ENCODE measurements at places on chromosomes 2 and 18. TPM values are rescaled to one million over a fixed set of nuclear protein-coding genes. Genes with fewer than 3 reads are reported as not detected.

- no peak for DNase-seq
- no peaks in the 10 kb centered on the region for H3K36me3 ChIP-seq
- no peaks in the 10 kb centered on the region for H3K4me1 ChIP-seq
- H3K4me3 ChIP-seq = no peak overlapping the region
Measured at GRCh38 chr18:6139007-6139406, 243.7 kb upstream of the TMEM200C start.

GRCh38 chr2:173966274-173967098 lies 1.3 kb upstream of the SP3 start:
- H3K36me3 ChIP-seq = no peaks in the 10 kb centered on the region
- DNase-seq = no peak
- H3K4me3 ChIP-seq = peak overlapping the region; percentile 86
- no peaks in the 10 kb centered on the region for H3K4me1 ChIP-seq

- no peaks in the 10 kb centered on the region for H3K4me1 ChIP-seq
- H3K27ac ChIP-seq = no peak overlapping the region
- no peaks in the 10 kb centered on the region for H3K27me3 ChIP-seq
- no peaks in the 10 kb centered on the region for H3K36me3 ChIP-seq
Measured at GRCh38 chr2:70498054-70498453, 55.6 kb downstream of the TGFA start.

Gene HOXD12
- total RNA-seq = not detected

DNA sequence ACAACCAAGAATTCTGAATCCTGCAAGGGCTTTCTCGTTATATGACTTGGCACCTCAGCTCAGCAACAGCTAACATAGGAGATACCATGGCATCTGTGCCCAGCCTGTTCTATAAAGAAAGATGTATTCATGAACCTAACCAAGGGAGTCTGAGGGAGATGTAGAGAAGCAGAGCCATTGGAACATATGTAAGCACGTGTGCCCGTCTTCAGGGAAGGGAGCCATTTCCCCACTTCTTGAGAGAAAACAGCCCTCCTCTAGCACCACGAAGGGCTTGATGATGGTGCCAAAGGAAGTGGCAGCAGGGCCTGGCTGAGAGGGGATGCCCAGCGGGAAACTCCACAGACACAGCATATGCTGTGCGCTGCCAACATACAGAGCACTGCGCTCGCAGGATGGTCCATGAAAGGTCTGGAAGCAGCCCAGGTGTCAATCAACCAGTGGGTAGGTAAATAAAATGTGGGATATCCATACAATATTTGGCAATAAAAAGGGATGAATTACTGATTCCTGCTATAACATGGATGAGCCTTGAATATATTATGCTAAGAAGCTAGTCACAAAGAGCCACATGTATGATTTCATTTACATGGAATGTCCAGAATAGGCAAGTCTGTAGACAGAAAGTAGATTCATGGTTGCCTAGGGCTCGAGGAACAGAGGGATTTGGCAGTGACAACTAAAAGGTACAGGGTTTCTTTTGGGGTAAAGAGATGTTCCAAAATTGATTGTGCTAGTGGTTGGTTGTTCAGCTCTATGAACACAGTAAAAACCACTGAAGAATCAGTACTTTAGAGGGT lies 16.1 kb downstream of the TMEM247 start:
- no peak overlapping the region for H3K4me3 ChIP-seq
- H3K36me3 ChIP-seq = no peaks in the 10 kb centered on the region
- DNase-seq = no peak
- H3K27ac ChIP-seq = no peak overlapping the region

DNA sequence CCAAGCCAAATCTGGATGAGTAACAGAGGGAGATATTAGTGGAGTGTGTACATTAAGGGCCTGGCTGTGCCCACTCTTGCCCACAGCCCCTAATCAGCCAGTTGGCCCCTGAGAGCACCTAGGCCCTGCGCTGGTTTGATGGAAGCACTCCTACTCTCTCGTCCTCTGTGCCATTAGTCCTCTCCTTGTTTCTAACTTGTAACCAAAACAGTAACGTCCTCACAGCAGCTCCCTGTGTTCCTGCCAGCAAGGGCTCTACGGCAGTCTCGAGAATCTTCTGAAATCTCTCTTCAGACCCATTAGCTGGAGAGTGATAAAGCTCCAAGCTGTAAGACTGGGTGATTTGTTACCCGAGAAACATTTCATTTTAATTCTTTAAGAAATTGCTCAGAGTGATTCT lies 76.1 kb downstream of the LRRC30 start:
- DNase-seq = no peak
- no peaks in the 10 kb centered on the region for H3K4me1 ChIP-seq
- H3K27ac ChIP-seq = no peak overlapping the region

GRCh38 chr2:123566291-123566946 lies 458.7 kb upstream of the CNTNAP5 start:
- no peaks in the 10 kb centered on the region for H3K4me1 ChIP-seq
- no peak overlapping the region for H3K27ac ChIP-seq
- H3K36me3 ChIP-seq = no peaks in the 10 kb centered on the region
- no peak overlapping the region for H3K4me3 ChIP-seq

DNA sequence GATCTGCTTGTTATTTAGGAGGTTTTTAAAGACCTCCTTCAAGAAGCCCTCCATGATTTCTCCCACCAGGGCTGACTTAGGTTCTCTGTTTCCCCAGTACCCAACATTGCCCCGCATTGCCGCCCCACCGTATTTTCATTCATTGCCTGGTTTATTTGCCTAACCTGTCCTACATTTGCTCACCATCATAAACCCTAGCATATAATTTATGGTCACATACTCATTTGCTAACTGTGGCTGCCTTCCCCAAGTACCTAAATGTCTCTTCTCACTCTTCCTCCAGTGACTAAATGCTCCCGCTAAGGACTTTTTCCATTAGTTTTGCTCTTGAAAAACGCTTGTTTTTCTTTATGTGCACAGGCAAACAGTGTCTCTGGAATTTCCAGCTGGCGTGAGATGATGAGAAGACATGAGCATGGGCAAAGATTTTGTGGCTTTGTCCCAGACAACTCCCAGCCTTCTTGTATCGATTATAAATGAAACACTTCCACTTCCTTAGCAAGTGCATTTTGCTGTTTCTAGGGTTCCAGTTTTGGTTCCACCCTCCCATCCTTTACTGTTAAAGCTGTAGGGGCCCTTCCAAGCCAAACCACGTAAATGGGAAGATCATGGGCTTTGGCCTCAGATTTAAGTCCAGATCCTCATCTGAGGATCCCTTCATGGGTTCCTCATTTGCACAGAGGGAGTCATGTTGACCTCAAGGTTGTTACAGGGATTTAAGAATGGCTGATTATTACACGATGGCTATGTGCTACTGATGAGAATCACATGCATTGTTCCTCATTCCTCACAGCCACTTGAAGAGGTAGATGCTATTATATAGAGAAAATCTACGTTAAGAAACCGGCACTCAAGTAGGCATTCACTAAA lies 21.0 kb upstream of the ARMC9 start:
- H3K27ac ChIP-seq = no peak overlapping the region
- peaks cover 3% of the 10 kb centered on the region for H3K36me3 ChIP-seq
- H3K27me3 ChIP-seq = no peaks in the 10 kb centered on the region
- H3K4me3 ChIP-seq = no peak overlapping the region
- no peaks in the 10 kb centered on the region for H3K4me1 ChIP-seq
- DNase-seq = no peak

DNA sequence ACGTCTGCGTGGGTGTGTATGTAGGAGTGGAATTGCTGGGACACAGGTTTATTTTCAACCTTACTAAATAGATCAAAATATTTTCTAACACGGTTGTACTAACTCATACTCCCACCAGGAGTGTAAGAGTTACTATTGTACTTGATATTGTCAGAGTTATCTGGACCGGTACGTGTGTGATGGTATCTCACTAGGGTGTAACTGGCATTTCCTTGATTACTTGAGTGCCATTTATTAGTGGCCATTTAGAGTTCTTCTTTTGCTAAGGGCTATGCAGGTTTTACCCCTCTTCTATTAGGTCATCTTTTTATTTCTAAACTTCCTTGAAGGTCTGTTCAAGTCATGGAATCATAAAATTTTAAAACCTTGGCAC lies 33.5 kb downstream of the CENPO start:
- DNase-seq = no peak
- no peaks in the 10 kb centered on the region for H3K27me3 ChIP-seq
- no peak overlapping the region for H3K4me3 ChIP-seq
- no peak overlapping the region for H3K27ac ChIP-seq

- no peak overlapping the region for H3K27ac ChIP-seq
- no peak overlapping the region for H3K4me3 ChIP-seq
Measured at GRCh38 chr2:171807831-171808393, 86.1 kb downstream of the SLC25A12 start.

GRCh38 chr2:221423210-221423804 lies 148.8 kb downstream of the EPHA4 start:
- no peaks in the 10 kb centered on the region for H3K27me3 ChIP-seq
- H3K4me3 ChIP-seq = no peak overlapping the region
- no peaks in the 10 kb centered on the region for H3K36me3 ChIP-seq
- H3K4me1 ChIP-seq = no peaks in the 10 kb centered on the region

Gene FRZB
- total RNA-seq = 0.92 TPM

Gene CYRIA
- 2.4 TPM for total RNA-seq

Gene ANKRD29
- 1.1 TPM for total RNA-seq

Gene ANAPC1
- 15.8 TPM for total RNA-seq

- H3K4me1 ChIP-seq = no peaks in the 10 kb centered on the region
- H3K27me3 ChIP-seq = no peaks in the 10 kb centered on the region
- H3K36me3 ChIP-seq = no peaks in the 10 kb centered on the region
- DNase-seq = no peak
- no peak overlapping the region for H3K27ac ChIP-seq
Measured at GRCh38 chr2:9322576-9322975, 100.8 kb downstream of the ITGB1BP1 start.

DNA sequence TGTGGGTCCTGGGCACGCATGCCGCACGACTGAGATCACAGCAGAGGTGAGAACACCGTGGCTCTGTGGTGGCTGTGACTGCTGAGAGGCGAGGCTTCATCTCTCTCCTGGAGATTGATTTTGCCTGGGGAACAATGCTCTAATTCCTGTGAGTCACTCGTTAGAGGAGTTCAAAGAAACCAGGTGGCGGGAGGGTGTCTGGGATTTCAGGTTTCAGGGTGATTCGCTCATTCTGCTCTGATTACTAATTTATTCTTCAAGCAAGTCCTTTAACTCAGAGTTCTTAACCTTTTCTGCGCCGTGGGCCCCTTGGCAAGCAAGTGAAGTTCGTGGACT lies 56.3 kb downstream of the GLI2 start:
- H3K36me3 ChIP-seq = no peaks in the 10 kb centered on the region
- H3K4me1 ChIP-seq = no peaks in the 10 kb centered on the region
- H3K4me3 ChIP-seq = no peak overlapping the region

Gene GKN2
- not detected for total RNA-seq

DNA sequence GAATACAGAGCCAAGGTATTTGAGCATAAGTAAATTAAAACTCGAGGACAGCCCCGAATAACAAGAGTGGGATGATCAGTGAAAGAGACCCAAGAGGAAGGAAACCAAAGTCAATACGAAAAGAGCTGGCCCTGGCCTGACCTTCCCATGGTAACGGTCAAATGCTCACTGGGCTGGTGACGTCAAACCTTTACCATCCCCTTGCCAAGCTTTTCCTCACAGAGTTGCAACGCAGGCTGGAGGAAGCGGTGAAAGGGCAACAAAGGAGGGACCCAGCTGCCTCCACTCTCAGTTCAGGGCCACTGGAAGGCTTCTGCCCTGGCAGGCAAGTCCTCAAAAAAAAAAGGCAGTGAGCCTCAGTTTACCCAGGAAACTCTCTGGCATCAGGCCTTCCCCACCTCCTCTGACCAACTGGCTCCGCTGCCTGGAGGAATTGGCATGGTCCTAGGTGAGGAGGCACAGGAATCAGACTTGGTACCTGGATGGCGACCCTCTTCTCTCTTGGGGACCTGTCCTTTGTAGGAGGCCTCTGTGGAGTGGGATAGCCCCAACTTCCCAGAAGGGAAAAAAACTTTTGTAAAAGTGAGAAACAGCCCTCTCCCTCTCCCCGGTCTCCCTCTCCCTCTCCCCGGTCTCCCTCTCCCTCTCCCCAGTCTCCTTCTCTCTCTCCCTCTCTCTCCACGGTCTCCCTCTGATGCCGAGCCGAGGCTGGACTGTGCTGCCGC lies 212.4 kb downstream of the ANAPC1 start:
- peak; percentile 90 for DNase-seq
- H3K27me3 ChIP-seq = no peaks in the 10 kb centered on the region
- no peaks in the 10 kb centered on the region for H3K36me3 ChIP-seq
- H3K4me3 ChIP-seq = no peak overlapping the region
- H3K27ac ChIP-seq = peak overlapping the region; percentile 72

DNA sequence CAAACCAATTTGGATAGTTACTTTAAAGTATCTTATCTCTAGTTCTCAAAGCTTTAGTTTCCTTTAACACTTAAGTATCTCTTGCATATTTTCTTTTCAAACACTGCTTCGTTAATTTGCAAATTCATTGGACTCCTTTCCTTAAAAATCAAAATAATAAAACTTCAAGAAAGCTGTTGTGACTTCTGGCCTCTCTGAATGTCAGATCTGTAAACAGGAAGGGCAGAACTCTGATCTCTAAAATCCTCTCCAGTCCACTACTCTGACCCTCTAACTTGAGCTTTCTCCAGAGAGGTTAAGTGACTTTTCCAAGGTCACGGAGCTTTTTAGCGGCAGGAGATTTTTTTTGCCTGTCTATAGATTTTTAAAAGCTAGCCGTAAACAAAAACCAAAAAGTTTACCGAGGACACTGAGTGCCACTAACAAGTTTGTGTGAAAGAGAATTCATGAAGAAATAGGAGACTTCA lies 155.5 kb downstream of the TGIF1 start:
- no peaks in the 10 kb centered on the region for H3K27me3 ChIP-seq
- H3K27ac ChIP-seq = peak overlapping the region; percentile 63
- H3K36me3 ChIP-seq = no peaks in the 10 kb centered on the region
- no peaks in the 10 kb centered on the region for H3K4me1 ChIP-seq

DNA sequence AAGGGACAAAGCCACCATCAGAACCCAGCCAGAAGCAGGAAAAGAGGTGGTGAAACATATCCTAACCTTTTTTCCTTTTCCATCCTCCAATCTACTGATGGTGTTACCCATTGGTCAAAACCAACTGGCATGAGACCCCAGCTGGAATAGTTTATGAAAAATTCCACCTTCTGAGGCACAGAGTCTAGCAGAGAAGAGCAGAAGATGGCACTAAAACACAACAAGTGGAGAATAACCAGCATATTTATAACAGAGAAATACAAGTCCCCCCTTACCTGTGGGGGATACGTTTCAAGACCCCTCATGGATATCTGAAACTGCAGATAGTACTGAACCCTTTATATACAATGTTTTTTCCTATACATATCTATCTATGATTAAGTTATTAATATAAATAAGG lies 4.9 kb upstream of the INPP1 start:
- DNase-seq = no peak
- no peaks in the 10 kb centered on the region for H3K27me3 ChIP-seq
- no peak overlapping the region for H3K27ac ChIP-seq
- H3K4me1 ChIP-seq = peaks cover 8% of the 10 kb centered on the region

- H3K27me3 ChIP-seq = peaks cover 8% of the 10 kb centered on the region
- no peaks in the 10 kb centered on the region for H3K4me1 ChIP-seq
- H3K27ac ChIP-seq = no peak overlapping the region
- H3K4me3 ChIP-seq = no peak overlapping the region
- DNase-seq = no peak
- H3K36me3 ChIP-seq = no peaks in the 10 kb centered on the region
Measured at GRCh38 chr2:20015482-20016083, 3.1 kb upstream of the MATN3 start.

Gene EEF1B2
- 228 TPM for total RNA-seq

- H3K27me3 ChIP-seq = no peaks in the 10 kb centered on the region
- DNase-seq = no peak
- no peaks in the 10 kb centered on the region for H3K4me1 ChIP-seq
- H3K36me3 ChIP-seq = no peaks in the 10 kb centered on the region
- no peak overlapping the region for H3K27ac ChIP-seq
Measured at GRCh38 chr2:18477293-18477692, 83.2 kb downstream of the RDH14 start.

GRCh38 chr2:39508198-39508597 lies 71.1 kb upstream of the MAP4K3 start:
- H3K36me3 ChIP-seq = no peaks in the 10 kb centered on the region
- no peaks in the 10 kb centered on the region for H3K27me3 ChIP-seq
- H3K27ac ChIP-seq = no peak overlapping the region
- no peak overlapping the region for H3K4me3 ChIP-seq
- H3K4me1 ChIP-seq = peaks cover 44% of the 10 kb centered on the region

Gene COA5
- 14.1 TPM for total RNA-seq
